ENCODE measurements at places on chromosomes 3 and 15.

DNA sequence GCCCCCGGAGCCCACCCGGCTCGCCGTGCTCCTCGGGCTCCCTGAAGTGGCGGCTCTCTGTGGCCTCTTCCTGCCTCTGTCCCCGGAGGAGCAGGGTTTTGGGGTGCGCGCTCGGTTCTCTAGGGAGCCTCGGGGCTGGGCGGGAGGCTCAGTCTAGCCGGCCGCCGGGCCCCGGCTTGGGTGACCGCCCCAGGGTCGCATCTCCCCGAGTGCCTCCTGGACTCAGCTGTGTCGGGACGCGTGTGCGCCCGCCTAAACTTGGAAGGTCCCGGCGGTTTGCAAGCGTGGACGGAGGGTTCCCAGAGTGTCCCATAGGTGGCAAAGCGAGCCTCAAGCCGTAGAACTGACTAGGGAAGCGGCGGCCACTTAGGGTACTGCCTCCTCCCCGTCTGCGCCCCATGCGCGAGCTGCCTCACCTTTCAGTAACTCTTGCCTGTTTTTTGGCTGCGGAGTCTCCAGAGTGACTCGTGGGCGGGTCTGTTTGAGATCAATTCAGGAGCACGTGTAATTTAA is 601 bp downstream of the ACTL6A start:
- peak; percentile 13 for DNase-seq

- DNase-seq = no peak
These were observed 230.8 kb upstream of the MCTP2 start for GRCh38 chr15:94000606-94001005.

GRCh38 chr3:112467539-112467938 is 31.7 kb downstream of the BTLA start:
- no peak for DNase-seq

GRCh38 chr3:197490098-197491058 is 65.4 kb downstream of the BDH1 start:
- no peak for DNase-seq

- no peak for DNase-seq
These were observed 51.8 kb upstream of the GALNT15 start for GRCh38 chr3:16122661-16123060.

DNA sequence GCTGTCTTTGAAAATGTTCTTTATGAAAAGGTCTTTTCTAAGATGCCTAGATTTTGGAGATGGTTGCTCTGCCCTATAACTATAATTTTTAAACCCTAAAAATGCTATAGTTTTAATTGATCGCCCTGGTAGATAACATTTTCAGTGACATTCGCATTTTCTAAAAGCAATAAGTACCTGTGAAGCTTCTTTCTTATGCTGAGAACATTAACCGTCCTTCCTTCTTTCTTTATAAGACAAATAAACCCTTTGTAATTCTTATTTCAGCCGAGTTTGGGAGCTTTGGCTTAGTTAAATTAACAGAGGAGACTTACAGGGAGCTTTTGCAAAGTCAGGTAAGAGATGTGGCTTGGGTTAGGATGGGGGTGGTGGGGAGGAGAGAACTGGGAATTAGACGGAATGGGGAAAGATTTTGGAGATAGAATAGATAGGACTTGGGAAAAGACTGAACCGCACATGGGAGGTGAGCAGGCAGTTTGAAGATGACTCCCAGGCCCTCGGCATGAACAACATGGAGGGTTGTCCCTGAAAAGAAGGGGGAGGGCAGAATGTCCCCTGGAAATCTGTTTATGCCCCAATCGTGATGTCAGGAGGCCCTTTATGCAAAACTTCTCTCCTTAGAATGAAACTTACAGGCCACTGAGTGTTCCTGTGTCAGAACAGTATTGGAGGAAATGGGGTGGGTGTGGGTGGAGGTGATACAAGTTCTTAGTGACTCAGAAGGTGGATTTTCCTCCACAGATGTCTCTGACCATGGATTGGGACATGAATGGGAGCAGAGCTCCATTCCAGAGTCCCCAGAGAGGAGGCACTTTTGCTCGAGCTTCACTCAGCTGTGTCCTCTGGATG is 76.2 kb upstream of the LARS2 start:
- no peak for DNase-seq

DNA sequence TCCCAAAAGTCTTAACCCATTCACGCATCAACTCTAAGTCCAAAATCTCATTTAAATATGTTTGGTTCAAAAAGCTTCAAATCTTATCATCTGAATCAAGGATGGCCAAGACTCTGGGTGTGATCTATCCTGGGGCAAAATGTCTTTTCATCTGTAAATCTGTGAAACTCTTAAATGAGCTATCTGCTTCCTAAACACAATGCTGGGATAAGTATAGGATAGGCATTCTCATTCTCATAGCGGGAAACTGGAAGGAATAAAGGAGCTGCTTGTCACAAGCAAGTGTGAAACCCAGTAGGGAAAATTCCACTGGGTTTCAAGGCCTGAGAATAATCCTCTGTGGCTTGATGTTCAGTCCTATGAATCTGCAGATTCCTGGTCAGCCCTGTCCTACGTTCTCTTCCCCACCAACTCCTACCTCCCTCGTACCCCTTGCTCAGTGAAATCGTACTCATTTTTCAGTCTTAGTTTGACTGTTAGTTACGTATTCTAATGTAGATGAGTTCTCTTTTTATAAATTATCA is 156.7 kb downstream of the EPHA3 start:
- no peak for DNase-seq

GRCh38 chr3:198090795-198091332 is 130.8 kb downstream of the LMLN start:
- DNase-seq = no peak

- no peak for DNase-seq
These were observed 545 bp upstream of the RFX7 start for GRCh38 chr15:56244038-56244810.
